Neural progenitor cell (in vitro differentiated cells): ENCODE measurements at places on chromosomes 12 and 14.

DNA sequence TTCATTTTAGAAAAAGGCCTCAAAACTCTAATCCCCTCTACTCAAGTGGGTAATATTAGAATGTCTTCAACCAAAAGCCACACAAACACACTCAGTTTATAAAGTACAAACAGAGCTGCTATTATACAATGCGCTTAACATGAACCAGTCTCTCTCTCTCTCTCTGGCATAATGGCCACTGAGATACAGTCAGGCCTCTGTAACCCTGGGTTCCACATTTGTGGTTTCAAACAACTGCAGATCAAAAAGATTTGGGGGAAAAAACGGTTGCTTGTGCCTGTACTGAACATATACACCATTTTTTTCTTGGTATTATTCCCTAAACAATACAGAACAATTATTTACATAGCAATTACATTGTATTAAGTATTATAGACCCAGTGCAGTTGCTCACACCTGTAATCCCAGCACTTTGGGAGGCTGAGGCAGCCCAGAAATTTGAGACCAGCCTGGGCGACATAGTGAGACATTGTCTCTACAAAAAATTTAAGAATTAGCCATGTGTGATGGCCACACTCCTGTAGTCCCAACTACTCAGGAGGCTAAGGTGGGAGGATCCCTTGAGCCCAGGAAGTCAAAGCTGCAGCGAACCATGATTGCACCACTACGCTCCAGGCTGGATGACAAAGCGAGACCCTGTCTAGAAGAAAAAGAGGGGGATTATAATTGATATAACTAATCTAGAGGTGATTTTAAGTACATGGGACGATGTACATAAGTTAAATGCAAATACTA lies 5.6 kb downstream of the SLC11A2 start:
- no peak for DNase-seq

- DNase-seq: no peak
Observed at GRCh38 chr14:104724407-104724980, 465 bp downstream of the ADSS1 start.

GRCh38 chr12:126950266-126950665 lies 1316.7 kb upstream of the TMEM132C start:
- DNase-seq: no peak

DNA sequence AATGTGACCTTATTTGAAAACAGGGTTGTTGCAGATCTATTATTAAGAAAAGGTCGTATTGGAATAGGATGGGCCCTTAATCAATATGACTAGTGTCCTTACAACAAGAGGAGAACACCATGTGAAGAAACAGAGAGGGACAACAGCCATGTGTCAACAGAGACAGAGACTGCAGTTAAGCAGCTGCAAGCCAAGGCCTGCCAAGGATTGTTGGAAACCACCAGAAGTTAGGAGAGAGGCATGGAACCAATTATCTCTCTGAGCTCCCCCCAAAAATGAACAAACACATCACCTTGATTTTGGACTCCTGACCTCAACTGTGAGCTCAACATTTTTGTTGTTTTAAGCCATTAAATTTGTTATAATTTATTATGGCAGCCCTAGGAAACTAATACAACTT lies 214.6 kb upstream of the PRKD1 start:
- no peak for DNase-seq
